ENCODE measurements at places on chromosomes 3 and 15.
A peak's percentile ranks its signal among the peaks of the same experiment; 100 is the strongest.

GRCh38 chr3:103056542-103056941 lies 621.7 kb downstream of the ZPLD1 start:
- no peak for DNase-seq

GRCh38 chr3:69322158-69322509 lies 63.8 kb downstream of the FRMD4B start:
- DNase-seq = no peak

GRCh38 chr3:141216975-141217374 lies 14.7 kb upstream of the PXYLP1 start:
- no peak for DNase-seq

- no peak for DNase-seq
Measured at GRCh38 chr15:100648951-100649350, 46.6 kb downstream of the ASB7 start.

DNA sequence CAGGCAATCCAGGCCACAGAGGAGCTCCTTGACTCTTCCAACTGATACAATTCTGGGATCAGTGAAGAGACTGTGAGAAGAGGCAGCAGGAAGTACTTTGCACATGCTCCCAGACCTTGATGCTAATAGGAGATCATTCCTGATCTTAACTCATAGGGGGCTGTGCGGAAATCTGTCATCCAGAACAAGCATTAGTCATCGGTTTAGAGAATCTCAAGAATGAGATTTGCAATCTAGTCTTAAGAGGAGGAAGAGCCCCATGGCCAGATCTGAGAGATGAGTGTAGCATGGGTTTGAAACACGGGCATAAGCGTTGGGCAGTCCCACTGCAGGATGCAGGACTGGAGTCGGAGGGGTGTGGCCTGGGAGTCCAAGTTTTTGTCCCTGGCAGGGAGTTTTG lies 1081.1 kb downstream of the NAALADL2 start:
- no peak for DNase-seq

- DNase-seq = no peak
Measured at GRCh38 chr3:172070269-172070668, 30.9 kb downstream of the FNDC3B start.

GRCh38 chr3:45188719-45189659 lies 37.1 kb downstream of the TMEM158 start:
- peak; percentile 66 for DNase-seq

DNA sequence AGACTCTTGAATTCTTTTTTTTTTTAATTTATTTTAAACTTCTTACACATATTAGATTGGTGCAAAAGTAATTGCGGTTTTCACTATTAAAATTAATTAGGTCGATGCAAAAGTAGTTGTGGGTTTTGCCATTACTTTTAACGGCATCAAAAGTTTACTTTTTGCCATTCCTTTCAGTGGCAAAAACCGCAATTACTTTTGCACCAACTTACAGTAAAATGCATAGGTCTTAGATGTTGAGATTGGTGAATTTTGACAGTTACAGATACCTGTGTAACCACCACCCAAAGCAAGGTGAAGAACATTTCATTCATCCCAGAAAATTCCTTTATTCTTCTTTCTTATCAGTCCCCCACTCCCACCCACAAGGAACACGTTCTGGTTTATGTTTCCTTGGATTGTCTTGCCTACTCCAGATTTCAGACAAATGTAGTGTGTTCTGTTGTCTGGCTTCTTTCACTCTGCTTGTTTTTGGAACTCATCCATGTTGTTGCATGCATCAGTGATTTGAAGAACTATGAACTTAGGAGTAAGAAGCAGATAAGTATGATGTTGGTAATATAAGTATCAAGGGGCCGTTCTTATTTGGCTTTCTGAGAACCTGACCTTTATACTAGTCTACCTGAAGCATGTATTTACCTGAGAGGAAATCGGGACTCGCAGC lies 198.4 kb upstream of the UBE2E1 start:
- no peak for DNase-seq

DNA sequence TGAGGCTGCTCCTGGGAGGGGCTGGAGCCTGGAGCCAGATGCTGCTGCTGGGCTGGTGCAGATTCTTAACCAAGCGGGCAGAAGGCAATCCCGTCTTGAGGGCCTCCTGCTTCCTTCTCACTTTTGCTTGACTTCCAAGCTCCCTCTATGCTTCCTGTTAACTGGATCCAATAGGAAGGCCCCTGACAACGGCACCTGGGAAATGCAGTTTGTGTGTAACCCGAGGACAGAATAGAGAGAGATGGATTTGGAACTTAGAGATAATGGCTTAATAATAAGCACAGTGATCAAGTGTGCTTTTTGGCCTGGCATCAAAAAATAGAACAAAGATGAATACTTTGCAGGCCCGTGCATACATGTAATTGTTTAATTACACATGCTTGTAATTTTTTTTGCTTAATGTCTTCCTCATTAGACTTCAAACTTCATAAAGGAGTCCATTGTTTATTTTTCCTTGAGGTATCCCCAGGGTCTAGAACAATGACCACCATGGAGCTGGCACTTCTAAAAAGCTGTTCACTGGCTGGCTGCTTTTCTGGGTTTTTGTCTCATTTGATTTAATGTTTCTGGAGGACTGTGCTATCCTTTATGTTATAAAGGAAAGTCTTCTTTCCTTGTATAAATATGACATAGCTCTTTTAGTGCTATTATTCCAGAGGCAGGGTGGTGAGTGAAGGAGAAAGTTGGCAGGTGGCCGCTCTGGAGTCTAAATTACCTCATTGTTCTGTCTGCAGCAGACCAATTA lies 63.3 kb upstream of the MITF start:
- no peak for DNase-seq

DNA sequence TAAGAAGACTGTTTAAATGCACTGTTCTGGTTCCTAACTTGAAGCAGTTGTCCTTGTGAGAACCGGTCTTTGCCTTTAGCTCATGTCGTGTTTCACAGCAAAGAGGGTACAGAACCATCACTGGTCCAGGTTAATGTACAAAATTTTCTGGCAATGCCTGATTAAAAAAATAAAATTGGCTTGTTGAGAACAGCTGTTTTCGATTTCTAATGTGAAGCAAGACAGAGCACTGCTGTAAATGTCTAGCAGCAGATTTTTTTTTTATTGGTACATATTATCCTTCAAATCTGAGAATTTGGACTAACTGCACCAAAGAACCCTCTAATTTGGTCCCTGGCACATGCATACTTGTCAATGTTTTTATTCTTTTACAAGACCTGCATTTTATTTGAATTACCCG lies 103.3 kb downstream of the STT3B start:
- no peak for DNase-seq

DNA sequence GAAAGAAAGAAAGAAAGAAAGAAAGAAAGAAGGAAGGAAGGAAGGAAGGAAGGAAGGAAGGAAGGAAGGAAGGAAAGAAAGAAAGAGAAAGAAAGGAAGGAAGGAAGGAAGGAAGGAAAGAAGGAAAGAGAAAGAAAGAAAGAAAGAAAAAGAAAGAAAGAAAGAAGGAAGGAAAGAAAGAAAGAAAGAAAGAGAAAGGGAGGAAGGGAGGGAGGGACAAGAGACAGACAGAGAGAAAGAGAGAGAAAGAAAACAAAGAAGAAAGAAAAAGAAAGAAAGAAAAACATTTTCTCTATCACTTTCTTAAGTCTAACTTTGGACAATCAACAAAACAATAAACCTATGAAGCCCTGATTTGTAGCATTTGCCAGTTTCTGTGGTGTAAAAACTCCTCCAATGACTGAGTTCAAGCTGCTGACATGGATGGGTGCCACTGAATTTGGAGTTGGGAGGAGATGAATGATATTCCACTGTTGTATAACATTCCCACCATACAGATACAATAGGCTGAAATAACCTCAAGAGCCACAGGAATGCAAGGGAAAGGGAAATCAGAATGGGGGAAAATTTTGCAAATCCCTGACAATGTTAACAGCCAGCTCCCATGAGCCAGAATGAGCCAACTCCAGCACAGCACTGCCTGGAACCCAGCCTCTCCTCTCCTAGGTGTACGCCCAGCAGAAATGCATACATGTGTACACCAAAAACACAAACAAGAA lies 15.0 kb upstream of the RTP3 start:
- no peak for DNase-seq

Data from D341Med (cell line).